GM12892 (cell line): ENCODE measurements at places on chromosomes 12 and 14.

DNA sequence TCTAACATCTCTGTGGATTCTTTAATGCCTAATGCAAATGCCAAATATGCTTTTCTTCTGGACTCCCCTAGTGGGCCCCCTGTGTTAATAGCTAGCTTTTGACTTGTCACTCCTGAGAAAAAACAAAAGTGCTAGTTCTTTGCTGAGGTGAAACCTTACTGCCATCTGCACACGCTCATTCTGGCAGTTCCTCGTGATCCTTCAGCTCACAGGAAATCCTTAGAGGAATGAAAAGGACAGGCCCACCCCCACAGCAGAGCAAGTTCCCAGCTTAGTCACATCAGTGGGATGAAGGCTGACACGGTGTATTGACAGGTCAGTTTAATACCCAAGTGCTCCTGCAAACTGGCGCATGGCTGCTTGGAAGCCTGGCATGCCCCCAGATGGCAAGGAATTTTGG lies 165.1 kb upstream of the ATP2B1 start:
- DNase-seq, result no peak

DNA sequence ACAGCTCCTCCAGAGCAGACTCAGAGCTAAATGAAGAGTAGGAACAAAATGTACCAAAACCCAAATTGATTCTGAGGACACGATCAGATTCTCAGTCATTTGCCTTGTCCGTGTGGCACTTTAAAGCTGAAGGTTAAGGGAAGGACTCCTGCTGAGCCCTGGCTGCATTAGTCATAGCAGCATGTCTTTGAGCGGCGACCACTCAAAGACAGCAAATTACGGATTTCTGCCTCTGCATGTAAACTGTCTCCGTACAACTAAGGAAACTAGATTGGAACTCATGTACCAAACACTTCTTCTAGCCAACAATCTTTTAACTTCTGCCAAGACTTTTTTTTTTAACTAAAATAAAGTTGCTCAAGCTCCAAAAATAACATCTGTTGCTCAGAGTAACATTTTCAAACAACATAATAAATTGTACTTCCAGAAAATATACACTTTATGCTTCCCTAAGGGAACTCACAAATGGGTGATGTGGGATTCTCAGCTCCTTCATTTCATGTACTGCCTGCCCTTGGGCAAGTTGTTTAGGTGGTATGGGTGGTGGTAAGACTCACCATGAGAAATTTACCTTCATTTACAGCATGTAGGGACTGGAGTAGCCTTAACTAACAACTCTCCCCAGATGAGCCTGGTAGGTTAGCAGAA lies 56.1 kb downstream of the RERG start:
- no peak for DNase-seq

DNA sequence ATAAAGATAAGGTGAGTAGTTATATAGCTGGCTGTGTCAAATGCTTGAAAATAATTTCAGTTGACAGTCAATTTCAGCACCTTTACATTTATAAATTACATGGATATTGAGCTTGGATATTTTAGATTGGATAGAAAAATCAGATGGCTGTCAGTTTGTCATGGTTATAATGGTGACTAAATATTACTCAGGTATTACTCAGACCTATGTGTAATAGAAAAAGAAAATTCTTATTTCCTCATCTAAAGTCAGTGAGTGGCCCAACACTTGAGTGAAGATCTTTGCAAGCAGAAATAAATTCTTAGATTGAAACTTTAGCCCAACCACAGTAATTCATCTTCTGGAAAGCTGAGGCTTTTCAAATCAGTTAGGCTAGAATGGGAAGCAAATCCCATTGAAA lies 354.4 kb downstream of the NAV3 start:
- DNase-seq, result no peak

GRCh38 chr12:41795910-41796309 lies 348.8 kb downstream of the GXYLT1 start:
- no peak for DNase-seq

DNA sequence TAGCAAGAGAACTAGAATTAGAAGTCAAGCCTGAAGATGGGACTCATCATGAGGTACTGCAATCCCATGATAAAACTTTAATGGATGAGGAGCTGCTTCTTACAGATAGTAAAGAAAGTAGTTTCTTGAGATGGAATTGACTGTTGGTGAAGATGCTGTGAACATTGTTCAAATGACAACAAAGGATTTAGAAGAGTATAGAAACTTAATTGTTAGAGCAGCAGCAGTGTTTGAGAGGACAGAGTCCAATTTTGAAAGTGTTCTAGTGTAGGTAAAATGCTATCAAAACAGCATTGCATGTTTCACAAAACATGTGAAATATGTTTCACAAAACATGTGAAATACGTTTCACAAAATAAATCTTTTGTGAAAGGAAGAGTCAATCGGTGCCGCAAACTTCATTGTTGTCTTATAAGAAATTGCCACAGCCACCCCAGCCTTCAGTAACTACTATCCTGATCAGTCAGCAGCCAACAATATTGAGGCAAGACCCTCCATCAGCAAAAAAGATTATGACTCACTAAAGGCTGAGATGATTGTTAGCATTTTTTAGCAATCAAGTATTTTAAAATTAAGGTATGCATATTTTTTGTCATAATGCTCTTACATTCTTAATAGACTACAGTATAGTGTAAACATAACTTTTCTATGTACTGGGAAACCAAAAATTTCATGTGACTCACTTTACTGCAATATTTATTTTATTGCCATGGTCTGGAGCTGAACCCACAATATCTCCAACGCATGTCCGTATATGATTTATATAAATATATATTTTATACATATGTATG lies 173.4 kb upstream of the BMP4 start:
- DNase-seq, result no peak

DNA sequence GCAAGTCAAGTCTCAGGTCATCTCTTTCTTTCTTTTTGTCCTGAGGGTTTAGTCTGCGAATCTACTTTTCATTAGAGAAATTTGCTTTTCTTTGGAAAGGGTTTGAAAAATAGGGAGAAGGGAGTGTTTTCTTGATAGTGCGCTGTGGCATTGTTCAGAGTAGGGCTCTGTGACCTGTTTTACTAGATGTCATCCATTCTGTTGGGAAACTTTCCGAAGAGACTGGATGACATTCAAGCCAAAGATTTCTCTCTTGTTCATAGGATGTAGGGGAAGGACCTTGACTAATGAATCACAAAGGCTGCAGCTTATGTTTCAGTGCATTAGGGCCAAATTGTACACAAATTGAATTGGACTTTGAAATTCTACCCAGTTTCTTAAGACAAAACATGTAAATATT lies 14.7 kb downstream of the DLST start:
- DNase-seq, result no peak

DNA sequence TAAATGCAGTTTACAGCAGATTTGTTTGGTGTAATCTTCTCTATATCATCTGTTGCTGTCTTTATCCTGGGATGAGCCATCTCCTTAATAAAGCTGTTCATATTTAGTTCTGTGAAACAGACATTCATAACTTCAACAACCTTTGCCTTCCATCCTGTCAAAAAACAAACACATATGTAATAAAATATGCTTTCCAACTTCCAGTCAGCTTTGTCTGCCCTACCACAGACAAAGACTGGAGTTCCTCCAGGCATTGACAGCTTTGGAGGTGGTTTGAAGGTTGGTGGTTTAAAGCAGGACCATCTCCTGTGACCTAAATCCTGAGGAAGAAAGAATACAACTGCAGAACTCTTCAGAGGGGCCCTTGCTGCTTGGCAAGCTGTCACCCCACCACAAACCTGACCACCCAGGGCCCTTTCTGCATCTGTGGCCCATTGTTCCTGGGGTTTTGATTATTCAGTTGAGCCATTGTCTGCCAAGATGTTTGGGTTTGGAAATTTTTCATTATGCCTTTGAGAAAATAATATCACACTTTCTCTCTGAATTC lies 28.2 kb upstream of the PTGR2 start:
- no peak for DNase-seq

DNA sequence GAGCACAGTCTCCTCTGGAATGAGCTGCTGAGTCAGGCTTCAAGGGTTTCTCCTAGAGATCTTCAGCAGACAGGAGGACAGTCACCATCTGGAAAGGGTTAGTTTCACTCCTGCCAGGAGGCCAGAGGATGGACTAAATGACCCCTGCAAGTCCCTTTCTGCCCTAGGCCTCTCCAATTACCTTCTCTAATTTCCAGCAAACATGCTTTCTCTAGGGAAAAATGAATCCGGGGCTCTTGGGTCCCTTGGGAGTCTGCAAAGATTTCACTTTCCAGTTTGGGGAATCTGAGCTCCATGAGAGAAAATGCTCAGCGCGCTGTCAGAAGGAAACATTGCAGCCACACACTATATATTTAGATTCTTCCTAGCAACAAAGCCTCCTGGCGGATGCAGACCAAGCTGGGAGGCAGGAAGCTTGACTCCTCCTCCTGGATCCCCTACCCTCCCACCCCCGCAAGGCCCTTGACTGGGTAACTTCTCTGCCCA lies 184.4 kb upstream of the CCND2 start:
- DNase-seq, result no peak

DNA sequence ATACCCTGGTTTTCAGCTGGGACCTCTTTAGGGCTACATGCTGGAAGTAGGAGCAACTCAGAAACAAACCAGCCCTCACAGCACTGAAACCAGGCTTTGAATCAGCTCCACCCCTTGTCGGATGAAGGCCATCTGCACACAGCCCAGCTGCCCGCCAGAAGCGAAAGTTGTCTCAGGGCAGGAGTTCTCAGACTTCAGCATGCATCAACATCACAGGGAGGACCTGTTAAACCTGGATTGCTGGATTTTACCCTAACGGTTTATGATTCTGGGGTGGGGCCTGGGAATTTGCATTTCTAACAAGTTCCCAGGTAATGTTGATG lies 10.9 kb downstream of the SYNDIG1L start:
- DNase-seq, result no peak

DNA sequence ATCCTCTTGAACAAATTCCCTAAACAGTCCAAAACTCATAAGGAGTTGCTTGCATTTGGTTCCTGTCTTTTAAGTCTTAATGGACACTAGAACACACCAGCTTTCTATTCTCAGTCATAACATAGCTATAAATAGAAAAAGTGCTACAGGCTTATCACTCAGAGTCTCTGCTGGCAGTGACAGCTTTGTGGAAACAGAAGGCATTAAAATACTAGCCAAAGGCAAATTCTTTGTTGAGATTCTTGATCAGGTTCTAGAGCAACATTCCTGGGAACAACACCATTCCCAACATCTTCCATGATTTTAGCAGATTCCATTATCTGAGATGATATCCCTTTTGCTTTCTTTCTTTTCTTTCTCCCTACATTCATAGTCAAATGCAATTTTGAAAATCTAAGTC lies 207.7 kb upstream of the PLEKHG7 start:
- no peak for DNase-seq

- no peak for DNase-seq
Observed at GRCh38 chr14:104984056-104984894, 1.3 kb upstream of the CLBA1 start.

GRCh38 chr12:12718853-12719252 lies 1.7 kb downstream of the CDKN1B start:
- no peak for DNase-seq

DNA sequence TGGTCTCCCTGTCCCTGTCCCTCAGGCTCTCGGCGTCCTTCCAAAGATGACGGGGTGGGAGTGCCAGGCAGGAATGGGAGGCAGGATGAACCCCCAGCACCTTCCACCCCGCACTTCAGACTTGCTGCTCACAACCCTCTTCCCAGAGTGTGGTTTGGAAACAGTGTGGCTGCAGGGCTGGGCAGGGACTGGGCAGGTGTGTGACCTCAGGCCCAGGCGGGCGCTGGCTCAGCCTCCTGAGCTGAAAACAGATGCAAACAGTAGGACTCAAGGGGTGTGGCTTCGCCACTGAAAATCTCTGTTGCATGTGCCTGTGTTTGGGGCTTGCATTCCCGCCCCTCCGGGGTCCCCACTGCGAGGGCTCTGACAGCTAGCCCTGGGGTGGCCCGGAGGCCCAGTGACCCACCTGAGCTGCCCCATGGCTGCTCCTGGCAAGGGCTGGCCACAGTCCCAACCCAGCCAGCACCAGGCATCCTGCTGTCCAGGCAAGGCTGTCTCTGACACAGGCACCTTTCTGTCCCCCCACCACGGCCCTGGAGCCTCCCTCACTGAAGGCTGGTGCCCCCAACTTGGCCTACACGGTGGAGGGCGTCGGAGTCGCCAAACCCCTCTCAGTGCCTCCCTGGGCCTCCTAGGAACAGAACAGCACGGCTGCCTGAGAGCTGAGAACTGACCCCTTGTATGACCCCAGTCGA lies 46.1 kb downstream of the BEGAIN start:
- DNase-seq, result no peak

- DNase-seq, result no peak
Observed at GRCh38 chr12:85507456-85507855, 227.4 kb downstream of the ALX1 start.

- no peak for DNase-seq
Observed at GRCh38 chr12:2380946-2381345, 328.2 kb downstream of the CACNA1C start.

DNA sequence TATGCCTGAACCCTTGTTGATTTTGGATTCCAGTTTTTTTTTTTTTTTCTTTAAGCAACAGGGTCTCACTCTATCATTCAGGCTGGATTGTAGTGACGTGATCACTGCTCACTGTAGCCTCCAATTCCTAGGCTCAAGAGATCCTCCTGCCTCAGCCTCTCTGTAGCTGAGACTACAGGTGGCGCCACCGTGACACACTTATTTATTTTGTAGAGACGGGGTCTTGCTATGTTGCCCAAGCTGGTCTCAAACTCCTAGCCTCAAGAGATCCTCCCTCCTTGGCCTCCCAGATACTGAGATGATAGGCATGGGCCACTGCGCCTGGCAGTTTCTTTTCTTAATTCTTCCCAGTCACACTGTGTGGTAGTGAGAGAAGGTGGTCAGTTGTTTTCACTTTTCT lies 25.2 kb downstream of the ACADS start:
- no peak for DNase-seq

GRCh38 chr14:99644723-99645544 lies at the start of gene HHIPL1:
Gene HHIPL1, plus strand, starts transcription at chr14:99645129. Its CDS starts 79 bp downstream, at chr14:99645208.
- DNase-seq, result no peak

GRCh38 chr14:100775351-100775830 lies 48.7 kb downstream of the DLK1 start:
- DNase-seq, result no peak

GRCh38 chr14:44370727-44371126 lies 136.4 kb downstream of the FSCB start:
- DNase-seq, result no peak

GRCh38 chr14:75123991-75124390 lies 2.9 kb downstream of the NEK9 start:
- DNase-seq, result no peak

DNA sequence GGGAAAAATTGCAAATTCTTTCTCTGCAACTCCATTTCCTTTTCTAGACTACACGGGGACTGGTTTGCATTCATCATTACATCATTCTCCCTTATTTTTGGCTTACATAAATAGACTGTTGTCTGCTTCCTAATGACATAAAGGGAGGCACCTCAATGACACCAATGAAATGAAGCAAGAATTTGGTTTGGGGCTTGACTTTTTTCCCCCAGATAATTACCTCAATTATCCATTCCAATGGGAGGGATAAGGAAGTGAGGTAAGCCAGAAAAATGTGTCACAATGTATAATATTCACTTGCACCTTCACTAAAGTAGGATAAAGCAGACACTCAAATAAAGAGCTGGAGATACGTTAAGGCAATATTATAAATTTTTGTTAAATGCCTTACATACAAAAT lies 240.6 kb upstream of the GRIP1 start:
- DNase-seq, result no peak
